ENCODE measurements at places on chromosomes 3 and 15.

DNA sequence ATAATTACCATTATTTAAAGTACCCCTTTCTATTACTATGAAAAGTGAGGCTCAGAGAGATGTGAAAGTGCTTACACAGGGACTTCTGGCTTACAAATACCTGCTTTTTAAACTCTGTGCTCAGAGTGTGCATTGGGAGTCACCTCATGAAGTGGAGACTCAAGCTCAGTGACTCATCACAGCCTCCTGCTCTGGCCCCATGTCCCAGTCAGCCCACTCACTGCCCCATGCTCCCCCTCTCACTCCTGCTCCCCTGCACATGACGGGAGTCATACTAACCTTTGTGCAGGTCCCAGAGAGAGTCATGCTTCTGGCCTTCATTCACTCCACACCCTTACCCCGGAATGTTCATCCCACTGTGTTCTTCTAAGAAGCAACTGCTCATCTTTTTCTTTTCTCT is 20.2 kb downstream of the CCR1 start:
- no peak for DNase-seq

DNA sequence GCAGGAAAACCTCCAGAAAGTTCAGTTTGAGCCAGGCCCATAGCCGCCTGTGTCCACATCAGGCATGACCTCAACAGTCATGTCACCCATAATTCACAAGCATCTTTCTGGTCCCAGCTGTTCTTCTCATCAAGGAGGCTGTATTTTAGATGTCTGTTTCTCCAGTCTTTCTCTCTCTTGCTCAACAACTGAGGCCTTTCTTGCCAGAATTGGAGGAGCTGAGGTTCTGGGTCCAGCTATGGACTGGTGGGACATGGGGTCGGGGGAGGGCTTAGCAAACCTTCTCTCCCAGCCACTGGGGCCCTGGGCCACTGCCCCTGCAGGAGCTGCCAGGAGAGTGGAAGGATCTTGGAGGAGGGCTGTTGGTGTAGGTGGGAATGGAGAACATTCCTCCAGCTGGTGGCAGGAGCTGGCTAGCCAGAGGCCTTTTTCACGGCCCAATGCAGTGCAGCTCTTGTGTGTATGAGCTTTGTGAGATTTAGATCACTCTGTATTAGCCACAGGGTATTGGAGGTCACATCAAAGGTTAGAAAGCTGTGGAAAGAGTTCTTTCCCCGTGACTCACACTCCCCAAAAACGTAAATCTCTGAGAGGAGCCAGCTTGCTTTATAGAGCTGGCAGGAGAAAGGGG is 23.5 kb downstream of the MAGEF1 start:
- no peak for DNase-seq

- no peak for DNase-seq
Measured at GRCh38 chr15:78048628-78048920, 28.9 kb downstream of the TBC1D2B start.

DNA sequence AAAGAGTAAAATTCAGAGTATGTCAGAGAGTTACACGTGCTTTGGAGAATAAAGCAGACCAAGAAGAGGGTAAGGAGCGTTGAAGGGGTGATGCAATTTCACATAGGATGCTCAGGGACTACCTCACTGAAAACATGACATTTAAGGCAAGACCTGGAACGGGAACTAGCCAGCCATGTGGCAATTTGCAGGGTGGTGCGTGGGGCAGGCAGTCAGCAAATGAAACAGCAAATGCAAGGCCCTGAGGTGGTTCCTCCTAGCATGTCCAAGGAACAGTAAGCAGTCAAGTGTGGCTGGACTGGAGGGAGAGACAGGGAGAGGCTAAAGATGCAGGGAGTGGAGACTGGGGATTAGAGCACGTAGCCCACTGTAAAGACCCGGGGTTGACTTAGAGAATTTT is 146.1 kb upstream of the LPP start:
- DNase-seq = no peak

DNA sequence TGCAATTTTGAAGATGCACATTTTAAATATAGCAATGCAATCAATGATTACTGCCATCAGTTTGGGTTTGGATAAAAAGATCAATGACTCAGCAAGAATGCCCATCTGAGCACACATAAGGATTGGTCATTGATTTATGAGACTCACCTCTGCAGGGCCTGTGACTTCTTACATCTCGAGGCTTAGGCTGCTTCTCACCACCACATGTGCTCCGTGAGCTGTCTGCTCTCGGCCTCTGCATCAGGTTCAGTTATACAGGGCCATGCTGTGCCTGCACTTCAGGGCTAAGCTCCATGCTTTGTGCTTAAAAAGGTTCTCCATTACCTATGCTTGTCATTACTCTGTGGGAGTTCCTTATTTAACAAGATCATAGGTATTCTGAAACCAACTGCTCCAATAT is 887.5 kb downstream of the DIPK2A start:
- no peak for DNase-seq

GRCh38 chr3:187951452-187952190 is 202.3 kb upstream of the LPP start:
- no peak for DNase-seq

GRCh38 chr15:85025516-85026251 is 44.0 kb downstream of the PDE8A start:
- no peak for DNase-seq

DNA sequence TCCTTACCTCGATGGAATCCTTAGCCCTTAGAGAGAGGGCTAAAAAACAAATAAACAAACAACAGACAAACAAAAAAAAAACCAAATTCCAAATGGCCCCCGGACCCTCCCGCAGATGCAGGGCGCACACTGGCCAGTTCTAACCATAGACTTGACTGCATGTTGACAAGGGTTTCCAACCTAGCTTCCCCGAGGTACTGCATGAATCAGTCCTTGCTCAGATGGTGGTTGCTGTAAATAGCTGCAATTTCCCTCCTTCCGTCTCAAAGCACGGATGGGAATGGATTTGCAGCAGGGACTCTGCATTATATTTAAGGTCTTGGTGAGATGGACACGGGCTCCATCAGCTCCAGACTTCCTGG is 162.8 kb downstream of the CD47 start:
- DNase-seq = no peak

GRCh38 chr3:16871915-16872842 is 12.6 kb upstream of the PLCL2 start:
- DNase-seq = no peak

DNA sequence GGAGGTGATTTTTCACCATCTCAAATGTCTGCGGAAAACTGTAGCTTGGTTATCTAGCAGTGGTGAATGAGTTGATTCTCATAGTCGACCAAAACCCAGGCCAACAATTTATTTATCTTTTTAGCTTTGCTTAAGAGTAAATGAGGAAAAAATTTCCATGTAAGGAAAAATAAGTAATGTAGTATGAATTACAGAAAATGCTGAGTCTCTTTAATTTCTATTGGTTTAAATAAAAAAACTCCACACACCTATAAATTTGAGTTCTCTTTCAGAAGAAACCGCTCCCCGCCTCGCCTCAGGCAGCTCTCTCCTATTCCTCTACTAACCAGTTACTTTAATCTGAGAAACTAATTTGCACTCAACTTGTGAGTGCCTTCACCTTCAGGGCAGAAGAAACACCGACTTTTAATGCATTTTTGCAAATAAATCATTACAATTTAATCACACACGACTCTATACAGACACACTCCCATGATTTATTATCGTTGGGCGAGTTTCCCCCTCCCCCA is 540 bp upstream of the RSRC1 start:
- DNase-seq = no peak

DNA sequence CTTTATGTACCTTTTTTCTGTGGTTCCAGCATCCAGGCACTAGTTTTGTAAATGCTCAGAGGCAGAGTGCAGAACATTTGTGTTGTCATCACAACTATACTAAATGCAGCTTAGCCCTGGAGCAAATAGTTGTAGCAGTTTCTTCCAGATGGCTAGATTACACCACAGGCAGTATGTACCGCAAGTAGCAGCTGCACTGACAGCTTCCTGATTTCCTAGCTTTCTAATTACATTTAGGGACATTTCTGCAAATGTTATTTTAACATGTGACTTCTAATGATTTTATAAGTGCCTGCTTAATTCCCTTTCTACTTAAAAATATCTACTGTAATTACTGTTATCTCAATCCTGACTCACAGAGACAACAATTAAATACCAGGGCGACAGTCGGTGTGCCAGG is 106.5 kb downstream of the NR2E3 start:
- no peak for DNase-seq

- no peak for DNase-seq
Measured at GRCh38 chr3:32371461-32372212, 20.0 kb upstream of the CMTM7 start.

- DNase-seq = no peak
Measured at GRCh38 chr3:492586-493316, 296.2 kb downstream of the CHL1 start.

DNA sequence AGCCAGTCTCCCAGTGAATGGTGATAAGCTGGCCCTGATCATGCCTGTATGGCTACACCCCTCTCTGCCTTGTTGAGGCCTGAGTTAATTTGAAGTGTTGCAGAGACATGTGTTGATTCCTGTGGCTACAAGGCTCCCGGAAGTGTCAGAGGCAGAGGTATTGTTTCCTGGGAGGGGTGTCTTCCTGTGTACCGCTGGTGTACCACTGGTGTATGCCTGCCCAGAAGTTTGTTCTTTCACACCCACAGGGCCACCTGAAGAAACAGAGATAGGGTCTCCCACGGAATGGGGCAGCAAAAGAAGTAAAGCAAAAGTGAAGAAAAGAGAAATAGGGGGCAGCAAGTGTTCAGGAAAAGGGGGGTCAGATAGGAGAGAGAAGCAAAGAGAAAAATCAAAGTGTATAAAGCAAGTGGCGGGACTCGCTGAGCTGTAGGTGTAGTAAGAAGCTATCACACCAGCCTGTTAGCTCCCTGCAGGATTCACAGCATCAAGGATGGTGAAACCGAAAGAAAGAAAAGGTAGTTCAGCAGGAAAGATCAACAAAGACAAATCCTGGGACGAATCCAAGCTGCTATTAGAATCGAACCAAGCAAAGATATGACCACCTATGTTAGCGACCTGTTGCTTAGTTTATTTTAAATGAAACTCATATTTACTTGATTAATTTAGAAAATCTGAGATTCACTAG is 36.6 kb upstream of the CD47 start:
- peak; percentile 33 for DNase-seq

- no peak for DNase-seq
Measured at GRCh38 chr3:14031271-14031670, 93.4 kb downstream of the CHCHD4 start.

GRCh38 chr3:197355713-197356112 is 57.3 kb upstream of the DLG1 start:
- DNase-seq = no peak

GRCh38 chr15:25544076-25544475 is 105.3 kb upstream of the UBE3A start:
- DNase-seq = no peak

- DNase-seq = no peak
Measured at GRCh38 chr3:184737641-184738505, 26.0 kb upstream of the MAGEF1 start.

- DNase-seq = no peak
Measured at GRCh38 chr15:98805434-98806274, 157.3 kb downstream of the IGF1R start.

DNA sequence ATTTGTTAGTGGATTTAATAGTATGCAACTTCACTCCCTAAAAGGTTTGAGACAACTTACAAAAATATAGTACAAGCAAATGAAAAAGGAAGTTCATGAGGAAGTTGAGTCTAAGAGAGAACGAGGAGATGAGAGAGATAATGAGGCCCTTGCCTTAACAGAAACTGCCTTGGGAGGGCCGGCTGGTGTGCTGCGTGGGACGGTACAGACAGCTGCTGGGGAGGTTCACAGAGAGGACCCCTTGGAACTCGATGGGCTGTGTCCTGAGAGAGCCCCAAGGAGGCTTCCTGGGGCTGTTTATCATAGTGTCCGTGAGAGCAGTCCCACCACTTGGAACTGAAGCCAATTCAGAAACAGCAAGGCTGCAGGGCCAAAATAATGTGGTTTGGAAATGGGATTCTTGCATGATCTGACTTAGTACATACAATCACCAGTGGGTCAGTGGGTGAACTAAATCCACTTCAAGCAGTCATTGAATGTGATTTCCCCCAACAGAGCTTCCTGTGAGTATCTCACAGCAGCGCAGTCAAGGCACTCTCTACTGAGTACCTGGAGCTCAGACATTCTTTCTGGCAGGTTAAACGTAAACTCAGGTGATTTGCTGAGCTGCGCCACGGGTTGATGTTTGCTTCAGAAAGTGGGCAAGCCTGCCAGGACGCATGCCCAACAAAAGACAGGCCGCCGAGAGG is 90.8 kb downstream of the CRTC3 start:
- DNase-seq = no peak

DNA sequence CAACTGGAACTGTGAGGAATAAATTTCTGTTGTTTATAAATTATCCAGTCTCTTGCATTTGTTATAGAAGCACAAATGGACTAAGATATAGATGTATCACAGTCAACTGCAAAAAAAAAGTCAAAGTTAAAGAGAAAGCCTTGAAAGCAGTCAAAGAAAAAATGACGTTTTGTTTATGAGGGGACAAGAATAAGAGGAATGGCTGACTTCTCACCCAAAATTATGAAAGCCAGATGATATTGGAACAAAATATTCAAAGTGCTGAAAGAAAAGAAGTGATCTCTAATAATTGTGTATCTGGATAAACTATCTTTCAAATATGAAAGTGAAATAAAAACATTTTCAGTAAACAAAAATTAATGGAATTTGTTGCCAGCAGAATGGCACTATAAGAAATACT is 171.8 kb upstream of the IGF1R start:
- DNase-seq = no peak

- DNase-seq = no peak
Measured at GRCh38 chr3:29420106-29420505, 139.2 kb downstream of the RBMS3 start.

All from stimulated activated CD8-positive, alpha-beta memory T cell treated with anti-CD3 and anti-CD28 coated beads, Interleukin-4, amount 100 ng/mL, for 4 hours (primary cell).